Left renal cortex interstitium (tissue), 4 donors: ENCODE measurements at places on chromosomes 11 and 22. TPM values are rescaled to one million over a fixed set of nuclear protein-coding genes. Genes with fewer than 3 reads are reported as not detected.

DNA sequence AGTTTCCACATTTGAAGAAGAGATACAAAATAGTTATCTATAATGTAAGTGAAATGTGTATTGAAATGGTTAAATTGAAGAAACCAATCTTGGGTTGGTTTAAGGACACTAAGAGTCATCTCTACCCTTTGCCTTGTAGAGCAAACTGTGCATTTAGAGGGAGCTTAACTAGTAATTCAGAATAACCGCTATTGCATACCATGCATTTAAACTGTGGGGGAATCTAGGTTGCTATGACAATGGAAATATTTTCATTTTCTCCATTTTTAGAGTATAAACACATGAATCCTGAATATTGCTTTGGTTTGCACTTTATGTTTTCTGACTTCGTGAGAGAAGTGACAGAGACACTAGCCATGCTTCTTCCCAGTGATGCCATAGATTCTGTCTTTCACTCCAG is 39.7 kb downstream of the FAT3 start:
- DNase-seq: no peak

DNA sequence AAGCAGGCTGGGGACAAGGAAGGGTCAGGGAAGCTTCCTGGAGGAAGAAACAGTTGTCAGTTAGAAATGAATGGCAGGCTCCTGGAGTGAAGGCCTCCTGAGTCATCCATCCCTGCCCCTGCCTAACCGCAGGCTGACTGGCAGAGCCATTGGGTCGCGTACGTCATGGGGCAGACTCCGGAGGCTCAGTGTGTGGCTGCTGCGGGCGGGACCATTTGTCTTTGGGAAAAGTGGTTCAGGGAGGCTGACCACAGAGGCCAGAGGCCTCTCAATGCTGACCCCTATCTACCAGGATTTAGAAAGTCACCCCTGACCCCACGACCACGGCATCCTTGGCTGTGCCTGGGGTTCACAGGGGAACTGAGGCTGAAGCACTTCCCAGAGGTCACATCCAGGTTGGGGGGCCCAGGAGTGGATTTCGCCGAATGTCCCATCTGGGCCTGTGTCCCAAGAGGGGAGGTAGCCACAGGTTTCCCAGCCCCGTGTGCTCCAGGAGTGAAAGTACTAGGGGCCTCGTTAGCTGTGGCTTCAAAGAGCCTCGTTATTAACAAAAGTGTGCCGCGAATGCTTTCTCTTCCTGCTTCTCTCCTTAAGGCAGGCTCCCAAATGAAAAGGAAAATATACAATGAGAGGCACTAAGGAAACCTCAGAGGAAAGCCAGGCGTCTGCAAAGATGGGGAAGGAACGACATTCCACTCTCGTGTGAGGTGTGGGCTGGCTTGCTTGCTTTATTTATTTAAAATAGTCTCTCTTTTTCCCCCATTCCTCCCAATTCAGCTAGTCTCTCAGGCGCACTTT is 58.9 kb downstream of the FLRT1 start:
- DNase-seq: no peak

The CNIH2 gene
- polyA plus RNA-seq: 4.2 TPM

The ALDH3B1 gene
- polyA plus RNA-seq: 1.7 TPM

The IRAG1 gene
- polyA plus RNA-seq: 10.6 TPM

GRCh38 chr11:118325283-118325682 is 17.2 kb downstream of the CD3D start:
- DNase-seq: no peak

DNA sequence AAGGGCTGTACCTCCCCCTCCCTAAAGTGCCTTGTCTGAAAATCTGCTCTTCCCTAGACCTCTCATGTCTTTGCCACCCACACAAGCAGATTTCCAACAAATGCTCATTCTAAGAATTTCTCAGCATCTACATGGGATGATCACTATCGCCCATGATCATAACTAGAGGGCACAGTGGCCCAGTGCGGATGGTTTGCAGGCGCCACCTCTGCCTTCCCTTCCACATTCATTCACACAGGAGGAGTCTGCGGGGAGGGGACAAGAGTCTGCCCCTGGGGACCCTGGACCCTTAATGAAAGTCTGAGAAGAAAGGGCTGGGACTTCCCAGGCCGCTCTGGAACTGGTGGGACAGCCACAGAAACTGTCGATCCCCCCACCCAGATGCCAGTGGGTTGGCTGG is 28.9 kb downstream of the KCTD17 start:
- no peak for DNase-seq

- DNase-seq: no peak
Observed at GRCh38 chr11:10263929-10264328, 30.1 kb downstream of the SBF2 start.

The BTG4 gene
- polyA plus RNA-seq: not detected

The MPEG1 gene
- 9.8 TPM for polyA plus RNA-seq

The NXPE4 gene
- not detected for polyA plus RNA-seq

The CHORDC1 gene
- 39.7 TPM for polyA plus RNA-seq

DNA sequence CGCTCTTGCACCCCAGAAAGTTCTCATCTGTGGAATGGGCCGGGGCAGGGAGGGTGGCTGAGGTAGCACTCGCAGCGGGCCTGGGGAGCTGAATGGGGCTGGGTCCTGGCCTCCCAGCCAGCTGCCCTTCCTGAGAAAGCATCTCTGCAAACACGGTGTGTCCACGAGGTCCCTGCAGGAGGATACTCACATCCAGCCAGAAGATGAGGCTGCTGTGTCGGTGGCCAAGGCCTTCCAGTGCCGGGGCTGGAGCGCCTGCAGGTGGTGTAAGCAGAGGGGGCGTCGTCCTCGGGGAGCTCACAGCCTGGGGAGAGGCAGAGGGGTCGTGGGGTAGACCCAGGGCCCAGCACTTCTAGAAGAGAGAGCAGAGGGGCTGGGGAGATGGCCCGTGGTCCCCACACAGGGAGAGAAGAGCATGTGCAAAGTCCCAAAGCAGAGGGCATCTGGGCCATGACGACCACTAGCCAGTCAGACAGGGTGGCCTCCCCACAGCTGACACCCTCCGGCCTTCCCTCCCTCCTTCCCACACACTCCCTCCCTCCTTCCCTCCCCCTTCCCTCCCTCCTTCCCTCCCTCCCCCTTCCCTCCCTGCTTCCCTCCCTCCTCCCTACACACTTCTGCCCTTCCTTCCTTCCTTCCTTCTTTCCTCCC is 97.9 kb downstream of the WNT7B start:
- DNase-seq: no peak
